H9 (cell line): ENCODE measurements at places on chromosomes 12 and 14. TPM values are rescaled to one million over a fixed set of nuclear protein-coding genes. Genes with fewer than 3 reads are reported as not detected.
A peak's percentile ranks its signal among the peaks of the same experiment; 100 is the strongest.

GRCh38 chr12:8638951-8639350, 23.7 kb downstream of the MFAP5 start:
- H3K4me1 ChIP-seq, result peaks cover 15% of the 10 kb centered on the region
- peaks cover 9% of the 10 kb centered on the region for H3K36me3 ChIP-seq
- H3K4me3 ChIP-seq, result no peak overlapping the region
- DNase-seq, result no peak

DNA sequence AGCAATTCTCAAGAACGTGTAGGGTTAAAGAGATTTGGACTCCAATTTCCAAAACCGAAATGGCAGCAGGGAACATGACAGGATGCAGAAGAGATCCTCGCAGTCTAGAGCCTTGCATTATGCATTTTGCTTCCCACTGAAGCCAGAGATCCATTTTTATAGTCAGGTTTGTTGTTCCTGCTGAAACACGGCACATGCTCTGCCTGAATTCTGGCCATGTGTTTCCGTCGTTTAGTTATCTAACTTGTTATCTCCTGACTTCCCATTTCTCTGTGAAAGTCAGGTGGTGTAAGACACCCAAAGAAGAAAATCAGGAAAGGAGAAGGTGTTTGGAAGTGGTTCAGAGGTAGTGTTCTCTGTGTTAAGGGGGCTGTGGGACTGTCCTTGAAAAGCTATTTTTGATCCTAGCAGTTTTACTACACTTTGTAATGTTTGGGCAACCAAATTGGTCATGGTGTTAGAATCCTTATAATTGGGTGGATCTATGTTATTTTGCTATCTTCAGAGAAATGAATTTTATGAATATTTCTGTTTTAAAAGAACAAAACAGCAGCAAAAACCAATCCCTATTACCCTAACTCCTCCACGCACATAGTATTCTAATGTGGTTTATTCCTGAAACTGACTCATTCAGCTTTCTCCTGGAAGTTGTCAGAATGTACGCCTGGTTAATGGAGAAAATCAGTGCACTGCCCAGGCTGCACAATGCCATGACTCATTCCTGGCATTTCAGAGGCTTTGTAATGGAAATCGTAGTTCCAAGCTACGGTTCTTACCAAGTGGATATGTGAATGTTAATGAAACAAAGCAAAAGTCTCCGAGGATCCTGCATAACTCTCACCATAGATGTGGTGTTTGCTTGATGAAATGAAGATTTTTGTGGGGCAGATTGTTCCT, 110.1 kb downstream of the SAMD4A start:
- H3K27me3 ChIP-seq, result no peaks in the 10 kb centered on the region
- no peak overlapping the region; the same call in 2 of the 3 replicates for H3K4me3 ChIP-seq
- peak overlapping the region; percentile 84 for H3K27ac ChIP-seq
- peak; percentile 73 for DNase-seq
- peaks cover 22% of the 10 kb centered on the region for H3K4me1 ChIP-seq

DNA sequence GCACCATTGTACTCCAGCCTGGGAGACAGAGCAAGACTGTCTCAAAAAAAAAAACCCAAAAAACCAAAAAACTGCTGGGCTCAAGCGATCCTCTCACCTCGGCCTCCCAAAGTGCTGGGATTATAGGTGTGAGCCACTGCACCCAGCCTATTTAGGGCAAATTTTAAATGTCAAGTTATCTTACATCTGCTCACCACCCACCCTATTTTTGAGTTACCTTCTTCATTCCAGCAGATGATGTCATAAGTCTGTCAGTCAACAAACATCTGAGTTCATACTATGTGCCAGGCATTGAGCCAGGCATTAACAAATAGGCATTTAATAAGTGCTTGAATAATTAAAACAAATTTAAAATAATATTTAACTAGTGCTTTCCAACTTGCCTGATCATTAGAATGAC, 21.5 kb downstream of the BATF start:
- H3K4me1 ChIP-seq, result no peaks in the 10 kb centered on the region
- no peak for DNase-seq
- no peaks in the 10 kb centered on the region for H3K27me3 ChIP-seq

DNA sequence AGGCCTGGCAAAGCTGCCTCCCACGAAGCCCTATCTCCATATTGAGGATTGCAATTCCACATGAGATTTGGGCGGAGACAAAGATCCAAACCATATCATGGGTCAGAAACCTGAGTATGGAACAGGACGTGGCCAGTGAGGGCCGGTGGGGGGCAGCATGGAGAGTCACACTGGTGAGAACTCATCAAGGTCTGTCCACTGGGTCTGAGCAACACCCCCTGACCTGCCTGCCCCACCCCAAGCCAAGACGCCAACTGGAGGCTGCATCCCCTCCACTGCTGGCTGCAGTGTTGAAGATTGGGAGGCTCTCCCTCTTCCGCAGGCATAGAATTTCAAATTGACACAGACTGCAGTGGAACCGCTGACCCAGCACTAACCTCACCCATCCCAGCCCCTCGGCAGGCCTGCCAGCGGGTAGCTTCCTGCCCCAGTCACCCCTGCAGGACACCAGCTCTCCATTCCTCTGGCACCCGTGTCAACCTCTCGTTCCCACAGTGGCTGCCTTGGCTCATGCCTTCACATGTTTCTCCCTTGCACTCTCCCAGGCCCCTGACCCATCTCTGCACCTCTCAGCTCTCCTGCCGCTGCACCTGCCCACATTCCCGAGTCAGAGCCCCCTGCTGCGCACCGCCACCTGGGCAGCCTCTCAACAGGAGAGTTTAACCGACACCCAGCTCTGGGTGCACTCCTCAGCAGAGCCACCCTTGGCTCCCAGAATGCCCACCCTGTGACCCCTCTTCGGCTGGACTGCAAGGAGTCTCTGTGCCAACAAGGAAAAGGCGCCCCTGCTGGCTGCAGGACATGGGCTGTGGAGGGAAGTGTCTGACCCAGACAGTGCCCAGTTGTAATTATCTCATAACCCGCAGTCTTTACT, 45.2 kb upstream of the PPP2R5C start:
- H3K4me1 ChIP-seq, result 0 out of 2 replicates have a peak, but pooled peaks cover 2% of the 10 kb centered on the region
- no peak overlapping the region for H3K27ac ChIP-seq
- H3K36me3 ChIP-seq, result no peaks in the 10 kb centered on the region
- DNase-seq, result no peak
- no peaks in the 10 kb centered on the region for H3K27me3 ChIP-seq

- H3K36me3 ChIP-seq, result no peaks in the 10 kb centered on the region
- no peak for DNase-seq
- H3K27me3 ChIP-seq, result no peaks in the 10 kb centered on the region
Measured at GRCh38 chr12:106309671-106310505, 7.4 kb downstream of the TCP11L2 start.

DNA sequence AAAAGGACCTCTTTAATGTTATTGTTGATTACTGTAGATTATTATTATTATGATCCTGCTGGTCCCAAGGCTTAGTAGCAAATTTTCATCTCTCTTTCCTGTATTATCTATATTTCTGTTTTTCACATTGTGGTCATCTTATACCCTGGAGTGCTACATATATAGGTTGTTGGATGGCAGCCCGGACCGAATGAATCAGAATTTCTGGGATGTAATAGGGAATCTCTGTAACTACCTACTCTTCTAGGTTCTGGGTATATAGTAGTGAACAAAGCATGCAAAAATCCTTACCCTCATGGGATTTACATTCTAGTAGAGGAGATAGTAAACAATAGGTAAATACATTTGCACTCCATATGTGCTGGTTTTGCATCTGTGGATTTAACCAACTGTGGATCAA, 31.4 kb downstream of the NUBPL start:
- no peak overlapping the region for H3K27ac ChIP-seq
- no peaks in the 10 kb centered on the region for H3K27me3 ChIP-seq
- no peak for DNase-seq
- no peaks in the 10 kb centered on the region for H3K36me3 ChIP-seq
- no peaks in the 10 kb centered on the region for H3K4me1 ChIP-seq

DNA sequence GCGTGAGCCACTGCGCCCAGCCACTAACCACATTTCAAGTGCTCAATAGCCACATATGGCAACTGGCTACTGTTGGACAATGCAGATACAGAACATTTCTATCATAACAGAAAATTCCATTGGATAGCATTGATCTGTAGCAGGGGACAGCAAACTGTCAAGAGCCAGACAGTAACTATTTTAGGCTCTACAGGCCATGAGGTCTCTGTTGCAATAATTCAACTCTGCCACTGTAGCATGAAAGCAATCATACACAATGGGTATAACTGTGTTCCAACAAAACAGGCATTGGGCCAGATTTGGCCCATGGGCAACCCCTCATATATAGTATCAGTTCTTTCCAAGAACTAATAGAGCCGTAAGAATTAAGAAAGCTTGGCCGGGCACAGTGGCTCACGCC, 8.0 kb downstream of the CSRNP2 start:
- no peak overlapping the region for H3K4me3 ChIP-seq
- peaks cover 48% of the 10 kb centered on the region for H3K36me3 ChIP-seq
- H3K27ac ChIP-seq, result no peak overlapping the region
- DNase-seq, result no peak
- H3K4me1 ChIP-seq, result no peaks in the 10 kb centered on the region

DNA sequence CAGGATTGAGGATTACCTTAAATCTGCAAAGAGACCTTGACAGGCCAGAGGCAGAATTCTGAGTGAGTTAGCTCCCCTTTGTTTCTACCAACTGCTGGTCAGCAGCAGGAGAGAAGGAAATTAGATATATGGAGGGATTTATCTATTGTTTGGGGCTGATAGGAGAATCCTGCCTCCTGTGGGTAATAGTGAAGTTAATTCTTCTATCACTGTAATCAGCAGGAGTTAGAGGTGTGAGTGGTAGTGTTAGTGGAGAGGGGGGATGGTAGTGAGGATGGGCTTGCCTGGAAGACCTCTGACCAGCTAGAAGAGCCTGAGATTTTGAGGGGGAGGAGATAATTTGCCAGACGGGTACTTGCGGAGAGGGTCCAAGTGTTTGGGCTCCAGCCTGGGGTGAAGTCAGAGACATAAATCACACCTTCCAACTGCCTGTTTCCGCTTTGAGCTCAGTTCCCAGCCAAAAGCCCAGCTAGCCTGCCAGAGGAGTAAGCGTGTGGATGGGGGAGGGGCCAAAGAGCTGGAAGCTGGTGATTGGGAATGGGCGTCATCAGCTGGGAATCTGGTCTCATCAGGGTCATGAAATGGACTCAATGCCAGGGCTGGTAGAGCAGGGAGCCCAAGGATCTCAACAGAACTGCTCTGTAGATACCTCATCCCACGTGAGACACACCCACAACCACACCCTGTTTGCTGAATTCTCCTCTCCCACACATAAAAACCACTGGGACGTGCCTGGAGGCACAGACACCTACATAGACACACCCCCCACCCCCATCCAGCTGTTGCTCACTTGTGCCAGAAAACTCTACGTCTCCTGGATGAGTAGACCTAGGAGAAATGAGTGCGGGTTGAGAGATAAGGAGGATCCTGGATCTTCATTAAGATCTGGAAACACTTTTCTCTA, 13.1 kb upstream of the ITGA5 start:
- peaks cover 14% of the 10 kb centered on the region; the same call in 1 of the 2 replicates for H3K4me1 ChIP-seq
- H3K27ac ChIP-seq, result no peak overlapping the region
- H3K4me3 ChIP-seq, result no peak overlapping the region
- no peaks in the 10 kb centered on the region for H3K36me3 ChIP-seq

- H3K27me3 ChIP-seq, result peaks cover 72% of the 10 kb centered on the region
- no peaks in the 10 kb centered on the region for H3K36me3 ChIP-seq
- DNase-seq, result no peak
- no peak overlapping the region for H3K4me3 ChIP-seq
- H3K27ac ChIP-seq, result no peak overlapping the region
Measured at GRCh38 chr14:60512126-60512525, 3.2 kb downstream of the SIX6 start.

DNA sequence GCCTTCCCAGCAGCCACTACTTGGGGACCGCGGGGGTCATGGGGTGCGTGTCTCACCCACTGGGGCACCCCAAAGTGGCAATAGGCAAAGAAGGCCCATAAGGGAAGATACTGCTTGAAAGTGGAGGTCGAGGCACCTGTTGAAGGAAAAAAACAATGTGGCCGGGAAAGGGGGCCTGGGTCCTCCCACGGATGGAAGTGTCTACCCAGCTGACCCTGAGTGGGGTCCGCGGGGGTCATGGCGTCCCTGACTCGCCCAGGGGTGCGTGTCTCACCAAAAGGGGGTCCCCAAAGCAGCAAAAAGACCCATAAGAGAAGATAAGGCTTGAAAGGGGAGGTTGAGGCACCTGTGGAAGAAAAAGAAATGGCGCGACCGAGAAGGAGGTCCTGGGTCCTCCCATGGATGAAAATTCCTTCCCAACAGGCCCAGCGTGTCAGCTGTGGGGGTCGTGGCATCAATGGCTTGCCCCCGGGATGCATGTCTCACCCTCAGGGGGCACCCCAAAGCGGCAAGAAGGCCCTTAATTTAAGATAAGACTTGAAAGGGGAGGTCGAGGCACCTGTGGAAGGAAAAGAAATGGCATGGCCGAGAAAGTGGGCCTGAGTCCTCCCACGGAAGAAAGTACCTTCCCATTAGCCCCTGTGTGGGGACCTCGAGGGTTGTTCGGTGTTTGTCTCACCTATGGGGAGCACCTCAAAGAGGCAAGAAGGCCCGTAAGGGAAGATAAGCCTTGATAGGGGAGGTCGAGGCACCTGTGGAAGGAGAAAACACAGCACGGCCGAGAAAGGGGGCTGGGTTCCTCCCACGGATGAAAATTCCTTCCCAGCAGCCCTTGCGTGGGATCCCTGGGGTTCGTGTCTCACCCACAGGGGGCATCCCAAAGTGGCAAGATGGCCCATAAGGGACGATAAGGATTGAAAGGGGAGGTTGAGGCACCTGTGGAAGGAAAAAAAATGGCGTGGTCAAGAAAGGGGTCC, 266.0 kb downstream of the ALG10 start:
- no peak overlapping the region for H3K4me3 ChIP-seq
- peaks cover 26% of the 10 kb centered on the region for H3K36me3 ChIP-seq
- no peak overlapping the region for H3K27ac ChIP-seq
- H3K4me1 ChIP-seq, result no peaks in the 10 kb centered on the region

DNA sequence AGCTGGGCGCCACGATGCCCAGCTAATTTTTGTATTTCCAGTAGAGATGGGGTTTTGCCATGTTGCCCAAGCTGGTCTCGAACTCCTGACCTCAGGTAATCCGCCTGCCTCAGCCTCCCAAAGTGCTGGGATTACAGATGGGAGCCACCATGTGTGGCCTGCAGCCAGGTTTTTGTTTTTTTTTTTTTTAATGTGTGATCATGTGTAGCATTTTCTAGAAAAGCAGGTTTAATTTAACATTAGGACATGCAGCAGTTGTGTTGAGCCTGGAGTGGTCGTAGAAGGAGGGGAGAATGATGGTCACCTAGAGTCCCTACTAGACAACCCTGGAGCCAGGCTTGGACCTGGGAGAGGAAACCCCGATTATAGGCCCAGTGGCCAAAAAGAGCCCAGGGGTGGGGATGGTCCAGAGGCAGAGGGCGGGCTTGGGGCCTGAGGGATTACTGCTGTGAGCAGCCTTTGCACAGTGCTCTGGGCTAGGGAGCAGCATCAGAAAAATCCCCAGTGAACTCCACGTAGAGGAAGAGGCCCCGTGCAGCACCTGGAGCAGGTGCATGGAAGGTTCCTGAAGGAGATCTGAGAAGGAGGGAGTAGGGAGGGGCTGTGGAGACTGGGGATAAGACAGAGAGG, 13.6 kb downstream of the DLK1 start:
- H3K4me3 ChIP-seq, result no peak overlapping the region
- no peaks in the 10 kb centered on the region for H3K36me3 ChIP-seq
- no peak overlapping the region for H3K27ac ChIP-seq
- peak; percentile 17 for DNase-seq
- no peaks in the 10 kb centered on the region for H3K27me3 ChIP-seq

Gene OTX2
- 193 and 195 TPM in 2 replicates for total RNA-seq

Gene BDKRB2
- 0.13 and 0.15 TPM in 2 replicates for total RNA-seq

Gene GPX2
- total RNA-seq, result 0.79 TPM in 1 of 2 replicates, not detected in the other

Gene SMARCC2
- total RNA-seq, result 85.0 and 86.9 TPM in 2 replicates

Gene GARIN6
- total RNA-seq, result not detected in 2 replicates

Gene TMEM117
- total RNA-seq, result 1.3 and 1.7 TPM in 2 replicates

Gene PTPRQ
- not detected in 2 replicates for total RNA-seq

Gene LTA4H
- total RNA-seq, result 141 and 144 TPM in 2 replicates

Gene PMEL
- 71.0 and 72.6 TPM in 2 replicates for total RNA-seq

Gene CELA1
- not detected in 2 replicates for total RNA-seq

Gene GATC
- total RNA-seq, result 25.9 and 38.5 TPM in 2 replicates

Gene POLE
- total RNA-seq, result 131 and 147 TPM in 2 replicates

Gene KCTD10
- 67.1 and 71.3 TPM in 2 replicates for total RNA-seq
